Fibroblast of mammary gland (primary cell): ENCODE measurements at places on chromosomes 3 and 15.

GRCh38 chr15:66164788-66165187 is 88.8 kb downstream of the MEGF11 start:
- DNase-seq, result no peak

- peak; percentile 58 for DNase-seq
Observed at GRCh38 chr3:30203301-30203700, 403.1 kb upstream of the TGFBR2 start.

GRCh38 chr3:143267989-143268388 is 148.4 kb downstream of the CHST2 start:
- peak; percentile 64 for DNase-seq

- DNase-seq, result no peak
Observed at GRCh38 chr15:69782809-69783208, 314.9 kb downstream of the TLE3 start.

- DNase-seq, result peak; percentile 57
Observed at GRCh38 chr3:45655906-45656305, 33.3 kb upstream of the SACM1L start.

- no peak for DNase-seq
Observed at GRCh38 chr15:101710806-101711205, 13.5 kb downstream of the TARS3 start.

DNA sequence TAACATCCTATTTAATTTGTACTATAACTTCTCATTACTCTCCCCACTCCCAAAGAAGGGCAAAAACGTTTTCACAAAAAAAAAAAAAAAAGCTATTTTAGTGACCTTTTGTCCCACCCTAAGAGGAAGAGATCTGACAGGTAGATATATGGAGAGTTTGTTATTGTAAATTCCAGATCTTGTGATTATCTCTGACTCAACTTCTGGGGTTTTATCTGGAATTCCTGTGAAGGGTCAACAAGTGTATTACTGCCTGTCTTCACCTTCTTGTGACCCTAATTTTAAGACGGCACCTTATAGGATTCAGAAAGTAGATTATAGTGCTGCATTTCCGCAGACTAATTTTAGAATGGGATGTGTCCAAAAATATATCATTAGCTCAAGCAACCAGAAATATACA is 205.9 kb upstream of the CDIN1 start:
- peak; percentile 73 for DNase-seq

GRCh38 chr3:120245386-120245785 is 39.6 kb downstream of the GPR156 start:
- DNase-seq, result no peak

DNA sequence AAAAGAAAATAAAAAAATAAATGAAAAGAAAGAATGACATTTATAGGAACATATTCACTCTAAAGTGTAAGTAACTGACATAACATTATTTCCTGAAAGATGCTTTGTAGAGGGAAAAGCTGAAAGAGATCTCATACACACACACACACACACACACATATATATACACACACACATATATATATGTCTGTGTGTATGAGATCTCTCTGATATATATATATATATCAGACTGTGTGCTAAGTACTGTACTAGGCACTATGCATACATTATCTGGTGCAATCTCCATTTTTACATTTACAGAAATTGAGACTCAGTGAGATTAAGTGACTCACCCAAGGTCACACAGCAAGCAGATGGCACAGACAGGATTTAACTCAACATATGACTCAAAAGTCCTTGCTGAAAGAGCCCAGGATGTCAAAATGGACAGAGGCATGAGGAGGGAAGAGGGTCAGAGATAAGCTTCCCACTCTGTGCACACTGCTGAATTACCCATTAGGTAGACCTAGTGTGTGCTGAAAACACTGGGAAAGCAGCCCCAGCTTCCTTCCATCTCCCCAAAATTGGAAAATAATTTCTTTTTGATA is 15.0 kb downstream of the BHLHE40 start:
- DNase-seq, result peak; percentile 86

DNA sequence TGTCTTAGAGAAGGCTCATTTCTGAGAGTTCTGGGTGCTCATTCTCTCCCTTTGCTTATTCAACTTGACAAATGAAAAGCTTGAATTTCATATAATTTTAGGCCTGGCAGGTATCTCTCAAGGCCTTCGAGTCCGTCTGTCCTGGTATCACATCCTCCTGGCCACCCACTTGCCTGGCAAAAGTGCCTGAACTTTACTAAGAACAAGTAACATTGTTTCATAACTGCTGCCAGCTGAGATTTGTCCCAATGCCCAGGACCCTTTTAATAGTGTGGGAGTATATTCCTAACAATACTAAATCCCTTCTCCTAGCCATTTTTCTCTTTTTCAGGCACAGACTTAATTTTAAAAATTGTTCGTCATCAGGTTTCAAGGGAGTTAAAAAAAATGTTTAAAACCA is 18.1 kb downstream of the LARP6 start:
- no peak for DNase-seq

DNA sequence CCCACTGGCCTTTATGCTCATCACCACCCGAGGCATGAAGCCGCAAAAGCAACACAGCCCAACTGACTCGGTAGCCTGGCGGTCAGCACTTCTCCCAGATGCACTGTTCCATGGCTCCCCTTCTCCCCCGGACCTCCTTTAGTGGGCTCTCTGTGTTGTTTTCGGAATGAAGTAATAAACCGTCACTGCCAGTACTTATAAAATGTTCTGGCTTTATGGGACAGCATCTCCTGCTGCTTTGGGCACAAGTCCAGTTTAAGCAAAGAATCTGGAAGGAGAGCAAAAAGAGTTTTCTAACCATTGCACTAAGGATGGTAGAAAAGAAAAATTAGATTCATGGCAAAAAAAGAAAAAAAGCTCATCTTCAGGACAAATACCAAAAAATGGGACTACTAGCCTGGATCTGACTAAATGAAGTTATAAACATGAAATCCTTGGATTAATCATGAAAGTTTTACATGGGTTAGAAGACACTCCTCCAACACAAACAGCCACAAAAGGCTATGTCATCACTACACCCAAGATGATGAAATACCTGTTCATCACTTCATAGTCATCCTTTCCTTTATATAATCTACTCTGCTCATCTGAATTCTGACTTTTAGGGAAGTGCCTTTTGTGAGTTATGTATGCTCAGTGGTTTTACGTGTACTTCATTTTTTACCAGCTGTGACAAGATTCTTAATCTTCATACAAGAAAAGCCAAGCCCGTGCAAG is 89.5 kb upstream of the UBE2E2 start:
- DNase-seq, result peak; percentile 85

DNA sequence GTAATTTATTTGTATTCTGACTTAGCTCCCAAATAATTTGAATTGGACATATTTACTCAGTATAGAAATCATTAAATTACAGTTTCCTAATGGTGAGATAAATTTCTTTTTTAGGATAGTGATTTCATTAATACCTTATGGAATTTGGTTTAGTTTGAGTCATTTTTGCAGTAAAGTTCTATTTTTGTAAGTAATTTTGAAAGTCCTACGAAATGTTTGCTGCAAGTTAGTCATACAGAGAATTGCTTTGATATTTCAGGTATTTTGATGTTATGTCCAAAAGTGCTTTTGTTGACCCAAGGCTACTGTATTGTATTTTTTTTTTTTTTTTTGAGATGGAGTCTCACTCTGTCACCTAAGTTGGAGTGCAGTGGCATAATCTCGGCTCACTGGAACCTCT is 41.7 kb downstream of the TCF12 start:
- no peak for DNase-seq

- DNase-seq, result no peak
Observed at GRCh38 chr3:134007819-134008218, 21.9 kb downstream of the SLCO2A1 start.
